ENCODE measurements at places on chromosomes 2 and 18.

GRCh38 chr2:216621292-216621691, 11.9 kb upstream of the IGFBP2 start:
- peak; percentile 15 for DNase-seq

- peak; percentile 83 for DNase-seq
Observed at GRCh38 chr2:176140513-176141317, 10.6 kb upstream of the HOXD4 start.

DNA sequence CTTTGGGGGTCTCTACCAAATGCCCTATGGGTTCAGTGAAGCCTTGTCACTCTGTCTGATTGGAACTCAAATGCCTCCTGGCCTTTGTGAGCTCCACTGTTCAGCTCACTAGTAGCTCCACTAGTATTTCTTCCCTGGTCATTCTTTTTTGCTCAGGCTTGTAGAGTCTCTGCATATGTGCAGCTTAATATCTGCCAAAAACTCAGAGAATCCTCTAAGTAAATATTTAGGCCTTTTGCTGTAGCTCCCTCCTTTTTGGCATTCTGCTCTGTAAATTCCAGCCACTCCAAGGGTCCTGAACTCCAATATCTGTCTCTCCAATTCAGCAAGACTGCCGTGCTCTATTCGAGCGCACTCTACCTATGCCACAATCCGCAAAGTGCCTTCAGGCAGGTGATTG, 146.5 kb downstream of the MAIP1 start:
- no peak for DNase-seq

- DNase-seq, result no peak
Observed at GRCh38 chr2:45929674-45930395, 278.4 kb downstream of the PRKCE start.

- DNase-seq, result no peak
Observed at GRCh38 chr2:200609028-200609614, 23.3 kb downstream of the AOX1 start.

GRCh38 chr18:68402784-68403183, 312.1 kb downstream of the TMX3 start:
- DNase-seq, result no peak

DNA sequence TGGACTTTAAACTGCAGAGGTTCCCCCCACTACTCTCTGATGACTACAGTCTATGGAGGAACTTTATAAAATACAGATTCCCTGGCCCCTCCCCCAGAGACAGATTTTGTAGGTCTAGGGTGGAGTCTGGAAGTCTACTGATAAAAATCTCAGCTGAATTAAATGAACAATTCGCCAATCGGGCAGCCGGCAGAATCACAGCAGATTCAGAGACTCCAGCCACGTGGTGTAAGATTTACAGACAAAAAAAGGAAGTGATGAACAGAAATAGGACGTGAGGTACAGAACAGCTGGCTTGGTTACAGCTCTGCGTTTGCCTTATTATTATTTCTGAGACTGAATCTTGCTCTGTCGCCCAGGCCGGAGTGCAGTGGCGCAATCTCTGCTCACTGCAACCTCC, 21.4 kb upstream of the MTA3 start:
- DNase-seq, result no peak

- no peak for DNase-seq
Observed at GRCh38 chr2:101357376-101357775, 29.9 kb downstream of the CREG2 start.

GRCh38 chr2:119190321-119191111, 32.0 kb upstream of the C1QL2 start:
- DNase-seq, result no peak

- DNase-seq, result no peak
Observed at GRCh38 chr18:24546307-24546706, 85.9 kb downstream of the HRH4 start.

All from cardiac muscle cell (in vitro differentiated cells and primary cell).